ENCODE measurements at places on chromosomes 1 and 21.

DNA sequence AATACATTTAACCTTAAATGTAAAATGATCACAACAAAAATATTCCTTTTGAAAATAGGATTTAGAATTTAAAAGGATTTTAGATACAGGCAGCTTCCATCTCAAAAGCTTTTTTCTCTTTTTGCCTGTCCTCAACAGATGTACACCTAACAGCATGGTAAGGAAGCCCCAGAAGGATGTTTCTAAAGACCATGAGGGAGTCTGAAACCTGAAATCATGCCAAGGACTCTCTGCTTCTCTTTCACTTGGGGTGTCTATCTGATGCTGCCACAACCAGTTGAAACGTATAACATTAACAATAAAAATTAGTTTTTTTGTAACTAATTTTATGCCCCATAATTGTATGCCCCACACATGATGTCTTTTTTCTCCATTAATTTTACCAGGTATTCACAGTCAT, 5.4 kb upstream of the ZNF281 start:
- DNase-seq = no peak

DNA sequence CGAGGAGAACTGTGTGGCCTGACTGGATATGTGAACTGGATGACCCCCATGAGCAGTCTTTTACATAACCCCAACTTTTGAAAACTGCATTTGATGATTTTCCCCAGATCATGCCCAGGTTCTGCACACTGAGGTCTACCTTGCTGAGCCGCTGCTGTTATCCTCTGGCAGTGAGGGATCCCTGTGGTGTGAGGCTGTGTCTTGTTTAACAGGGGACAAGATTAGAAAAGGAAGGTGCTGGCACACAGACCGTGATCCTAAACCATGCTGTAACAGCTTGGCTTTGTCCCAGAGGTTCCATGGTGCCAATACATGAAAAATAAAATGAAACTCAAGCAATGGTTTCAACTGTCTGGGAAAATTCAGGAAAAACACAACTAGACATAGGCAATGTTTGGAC, 134.2 kb downstream of the ZZZ3 start:
- DNase-seq = no peak

DNA sequence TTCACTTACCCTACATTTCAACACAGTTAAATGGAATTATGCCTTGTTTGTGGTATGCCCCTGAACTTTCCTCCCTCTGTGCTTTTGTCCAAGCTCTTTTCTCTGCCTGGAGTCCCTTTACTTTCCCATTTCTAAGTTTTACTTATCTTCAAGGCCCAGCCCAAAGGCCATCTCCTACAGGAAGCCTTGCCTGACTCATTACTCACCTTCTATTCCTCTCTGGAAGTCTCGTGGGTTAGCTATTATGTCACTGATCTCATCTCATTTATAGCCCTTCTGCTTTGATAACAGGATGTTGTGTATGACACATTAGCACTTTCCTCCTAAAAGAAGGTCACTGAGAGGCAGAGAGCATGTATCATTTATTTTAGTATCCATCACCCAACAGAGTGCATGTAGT, 78.8 kb upstream of the CD1D start:
- DNase-seq = no peak

- no peak for DNase-seq
Observed at GRCh38 chr1:59672851-59673572, 141.7 kb upstream of the HOOK1 start.

DNA sequence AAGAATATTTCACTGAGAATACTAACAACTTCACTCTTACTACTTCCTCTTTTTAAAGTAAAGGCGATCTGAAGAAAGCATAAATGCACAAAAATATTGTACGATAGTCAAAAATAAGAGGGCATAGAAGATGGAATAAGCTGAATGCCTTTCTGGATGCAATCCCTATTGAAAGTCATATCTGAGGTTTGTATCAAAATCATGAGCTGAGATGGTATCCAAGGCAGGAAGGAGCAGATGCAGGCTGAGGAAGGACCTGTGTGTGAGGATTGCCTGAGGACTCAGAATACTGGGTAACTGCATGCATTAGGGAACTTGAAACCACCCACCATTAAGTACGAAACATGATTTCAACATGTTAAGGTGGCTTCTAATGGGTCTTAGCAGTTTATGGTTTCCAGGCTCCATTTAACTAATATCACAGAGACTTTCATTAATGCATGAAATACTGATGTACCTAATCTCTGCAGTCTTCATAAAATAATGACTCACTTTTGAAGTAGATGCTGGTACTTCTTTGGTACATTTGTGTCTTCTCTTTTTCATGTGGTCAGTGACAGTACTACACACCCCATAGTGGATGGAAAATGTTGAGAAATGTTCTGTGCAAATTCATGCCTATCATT, 29.6 kb upstream of the RGS1 start:
- no peak for DNase-seq

- DNase-seq = no peak
Observed at GRCh38 chr1:18536356-18536755, 55.6 kb downstream of the KLHDC7A start.

DNA sequence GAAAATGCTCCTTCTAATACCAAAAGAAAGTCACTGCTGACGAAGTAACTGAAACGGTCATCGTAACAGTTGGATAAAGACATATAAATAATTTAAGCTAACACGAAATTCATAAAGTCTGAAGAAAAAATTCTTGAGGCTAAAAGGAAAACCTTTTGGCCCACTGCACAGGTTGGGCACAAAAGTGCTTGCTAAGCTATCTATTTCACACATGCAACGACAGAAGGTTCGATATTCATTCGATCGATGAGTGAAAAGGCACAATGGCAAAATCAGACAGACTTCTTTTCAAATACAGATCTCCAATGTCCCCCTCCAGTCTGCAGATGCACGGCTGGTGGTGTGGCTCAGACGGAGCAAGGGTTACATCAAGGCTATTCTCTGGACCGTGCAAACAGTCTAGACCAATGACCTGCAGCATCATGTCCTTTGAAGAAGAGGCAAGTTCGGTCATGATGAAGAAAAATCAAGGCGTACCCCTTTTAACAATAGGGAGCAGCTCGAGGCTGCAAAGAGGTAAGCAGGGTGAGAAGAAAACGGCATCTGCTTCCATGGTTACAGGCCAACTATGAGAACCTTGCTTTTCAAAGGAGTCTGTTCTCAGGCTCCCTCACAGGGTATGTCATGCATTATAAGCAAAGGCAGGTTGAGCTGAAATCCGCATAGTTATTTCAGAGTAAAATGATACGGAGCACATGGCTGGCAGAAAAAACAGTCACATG, 579.6 kb downstream of the USP25 start:
- DNase-seq = no peak

DNA sequence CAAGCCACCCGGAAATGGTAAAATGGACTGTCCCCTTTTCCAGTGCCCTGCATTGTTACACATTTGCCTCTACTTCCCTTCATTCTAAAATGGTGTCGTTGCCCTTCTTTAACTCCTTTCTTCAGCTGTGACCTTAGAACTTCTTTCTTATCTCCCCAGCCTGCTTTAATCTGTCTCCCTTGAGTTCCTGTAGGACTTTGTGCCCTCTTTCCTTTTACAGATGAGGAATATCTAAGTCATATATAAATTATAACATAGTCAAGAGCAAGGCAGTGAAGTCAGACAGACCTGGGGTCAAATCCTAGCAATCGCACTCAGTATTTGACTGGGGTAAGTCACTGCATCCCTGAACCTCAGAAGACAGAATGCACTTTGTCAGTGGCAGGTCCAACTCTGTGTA, 31.4 kb upstream of the TMEM222 start:
- no peak for DNase-seq

DNA sequence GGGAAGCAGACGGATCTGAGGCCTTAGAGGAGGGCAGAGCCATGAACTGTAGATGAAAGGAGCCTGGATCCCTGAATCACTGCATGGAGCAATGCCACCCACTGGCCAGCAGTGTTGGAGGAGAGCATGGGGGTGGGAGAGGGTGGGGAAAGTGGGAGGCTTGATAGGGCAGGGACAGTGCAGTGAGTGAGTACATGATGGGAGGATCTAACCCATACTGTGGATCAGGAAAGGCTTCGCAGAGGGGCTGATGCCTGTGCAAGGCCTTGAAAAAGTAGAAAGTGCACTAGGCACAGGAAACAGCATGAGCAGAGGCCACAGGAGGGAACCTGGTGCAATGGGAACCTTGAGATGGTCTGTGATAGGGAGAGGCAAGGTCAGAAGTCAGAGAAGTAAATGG, 391.9 kb downstream of the PTPRU start:
- DNase-seq = no peak

DNA sequence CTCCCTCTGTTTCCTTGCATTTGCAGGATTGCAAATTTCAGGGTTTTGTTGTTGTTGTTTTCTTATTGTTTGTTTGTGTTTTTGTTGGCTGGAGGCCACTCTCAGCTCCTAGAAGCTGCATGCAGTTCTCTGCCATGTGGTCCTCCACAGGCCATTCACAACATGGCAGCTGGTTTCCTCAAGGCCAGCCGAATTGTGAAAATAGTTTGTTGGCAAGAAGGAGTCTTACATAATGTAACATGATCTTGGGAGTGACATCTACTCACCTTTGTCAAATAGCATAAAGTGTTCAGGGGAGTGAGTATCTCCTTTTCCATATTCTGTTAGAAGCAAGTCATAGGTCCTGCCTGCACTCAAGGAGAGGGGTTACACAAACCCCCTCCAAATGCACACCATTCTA, 10.6 kb upstream of the UAP1 start:
- DNase-seq = no peak

- DNase-seq = no peak
Observed at GRCh38 chr1:173190101-173190936, 16.8 kb downstream of the TNFSF4 start.

DNA sequence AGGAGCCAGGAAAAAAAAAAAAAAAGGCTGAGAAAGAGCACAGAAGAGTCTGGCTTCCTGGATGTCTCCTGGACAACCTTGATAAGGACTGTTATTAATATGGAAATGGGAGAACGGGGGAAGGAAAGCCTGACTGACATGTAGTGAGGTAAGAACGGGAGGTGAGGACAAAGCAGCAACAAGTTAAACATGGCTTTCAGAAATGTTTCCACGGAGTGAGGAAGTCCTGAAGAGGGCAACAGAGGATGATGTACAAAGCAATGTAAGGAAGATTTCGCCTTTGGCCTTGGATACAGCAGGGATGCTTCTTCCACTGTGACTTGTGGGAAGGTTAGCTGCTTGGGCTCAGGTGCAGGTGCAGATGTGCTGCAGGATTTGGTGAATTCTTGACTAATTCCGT, 11.9 kb upstream of the NIBAN1 start:
- no peak for DNase-seq

DNA sequence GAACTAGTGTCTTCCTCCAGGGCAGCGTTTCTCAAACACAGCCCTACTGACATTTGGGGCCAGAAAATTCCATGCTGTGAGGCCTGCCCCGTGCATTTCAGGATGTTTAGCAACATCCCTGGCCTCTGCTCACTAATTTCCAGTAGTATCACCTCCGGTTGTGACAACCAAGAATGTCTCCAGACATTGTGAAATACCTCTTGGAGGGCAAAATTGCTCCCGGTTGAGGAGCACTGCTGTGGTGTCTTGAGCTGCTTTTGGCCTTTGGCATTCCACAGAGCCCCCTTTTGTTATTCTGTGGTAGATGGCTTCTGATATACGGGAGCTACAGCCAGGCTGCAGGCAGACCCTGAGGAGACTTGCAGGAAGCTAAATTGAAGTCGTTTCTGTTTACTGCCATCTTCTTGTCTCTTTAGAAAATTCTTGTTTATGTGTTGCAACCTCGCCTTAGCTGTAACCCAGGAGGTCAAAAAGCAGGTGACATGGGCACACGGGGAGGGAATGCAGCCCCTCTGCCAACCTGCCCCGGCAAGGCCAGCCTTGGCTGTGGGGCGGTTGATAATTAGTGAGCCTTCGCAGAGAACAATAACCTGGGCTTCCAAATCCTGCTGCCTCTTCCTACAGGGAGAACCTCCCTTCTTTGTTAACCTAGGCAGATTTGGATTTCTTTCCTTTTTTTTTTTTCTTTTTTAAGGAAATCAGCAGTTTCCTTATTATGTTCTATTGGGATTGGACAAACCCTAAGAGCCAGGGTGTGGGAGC, 74.7 kb upstream of the AKT3 start:
- DNase-seq = no peak

DNA sequence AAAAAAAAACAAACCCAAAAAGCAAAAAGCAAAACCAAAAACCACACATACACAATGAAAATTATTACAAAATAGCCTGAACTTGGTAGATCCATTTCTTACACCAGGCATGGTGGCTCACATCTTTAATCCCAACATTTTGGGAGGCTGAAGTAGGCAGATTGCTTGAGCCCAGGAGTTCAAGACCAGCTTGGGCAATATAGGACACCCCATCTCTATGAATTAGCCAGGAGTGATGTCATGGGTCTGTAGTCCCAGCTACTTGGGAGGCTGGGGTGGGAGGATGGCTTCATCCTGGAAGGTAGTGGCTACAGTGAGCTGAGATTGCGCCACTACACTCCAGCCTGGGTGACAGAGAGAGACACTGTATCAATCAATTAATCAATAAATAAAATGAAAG, 42.1 kb upstream of the SCAF4 start:
- DNase-seq = no peak
